ENCODE measurements at places on chromosomes 1 and 21.

GRCh38 chr1:212593821-212594251 lies 14.7 kb upstream of the ATF3 start:
- no peak for DNase-seq

- DNase-seq, result no peak
These were observed 37.6 kb upstream of the CTBS start for GRCh38 chr1:84611796-84612195.

- DNase-seq, result no peak
These were observed 4.2 kb upstream of the AQP10 start for GRCh38 chr1:154316704-154317103.

- DNase-seq, result no peak
These were observed 102.9 kb downstream of the FASLG start for GRCh38 chr1:172761581-172762486.

- DNase-seq, result no peak
These were observed 32.3 kb upstream of the PRDM2 start for GRCh38 chr1:13667691-13668090.

- DNase-seq, result no peak
These were observed 47.1 kb downstream of the GPR88 start for GRCh38 chr1:100584761-100585745.

- no peak for DNase-seq
These were observed 14.7 kb upstream of the KCNE1 start for GRCh38 chr21:34526618-34527290.

GRCh38 chr21:46443910-46444309 lies 14.8 kb upstream of the DIP2A start:
- DNase-seq, result no peak

DNA sequence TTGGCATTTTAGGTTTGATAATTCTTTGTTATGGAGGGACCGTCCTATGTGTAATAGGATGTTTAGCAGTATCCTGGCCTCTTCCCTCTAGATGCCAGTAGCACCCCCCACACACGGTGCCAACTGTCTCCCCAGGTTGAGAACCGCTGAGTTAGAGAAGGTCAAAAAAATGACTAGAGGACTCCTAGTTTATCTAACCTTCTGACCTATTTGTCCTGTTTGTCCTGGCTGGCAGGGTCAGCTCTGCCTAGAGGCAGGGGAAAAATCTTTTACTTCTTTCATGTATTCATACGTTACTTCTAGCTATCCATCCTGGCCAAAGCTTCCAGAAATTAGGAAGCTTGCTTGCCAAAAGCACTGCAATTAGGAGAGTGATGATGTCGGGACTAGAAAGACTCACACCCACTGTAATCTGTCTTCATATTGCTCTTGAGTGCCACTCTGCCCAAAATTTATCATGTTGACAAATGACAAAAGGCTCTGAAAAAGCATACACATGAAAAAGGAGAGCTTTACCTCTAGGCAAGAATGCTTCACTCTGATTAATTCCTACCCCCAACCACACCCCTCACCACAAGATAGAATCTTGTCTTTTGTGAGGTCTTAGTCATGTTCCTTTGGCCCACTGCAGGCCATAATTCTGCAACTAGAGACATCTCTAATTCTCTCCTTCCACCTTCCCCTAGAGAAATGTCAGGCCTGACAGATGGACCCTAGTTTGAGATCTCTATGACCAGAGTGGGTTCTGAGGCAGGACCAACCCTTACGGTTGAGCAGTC lies 14.4 kb upstream of the AKR1A1 start:
- no peak for DNase-seq

DNA sequence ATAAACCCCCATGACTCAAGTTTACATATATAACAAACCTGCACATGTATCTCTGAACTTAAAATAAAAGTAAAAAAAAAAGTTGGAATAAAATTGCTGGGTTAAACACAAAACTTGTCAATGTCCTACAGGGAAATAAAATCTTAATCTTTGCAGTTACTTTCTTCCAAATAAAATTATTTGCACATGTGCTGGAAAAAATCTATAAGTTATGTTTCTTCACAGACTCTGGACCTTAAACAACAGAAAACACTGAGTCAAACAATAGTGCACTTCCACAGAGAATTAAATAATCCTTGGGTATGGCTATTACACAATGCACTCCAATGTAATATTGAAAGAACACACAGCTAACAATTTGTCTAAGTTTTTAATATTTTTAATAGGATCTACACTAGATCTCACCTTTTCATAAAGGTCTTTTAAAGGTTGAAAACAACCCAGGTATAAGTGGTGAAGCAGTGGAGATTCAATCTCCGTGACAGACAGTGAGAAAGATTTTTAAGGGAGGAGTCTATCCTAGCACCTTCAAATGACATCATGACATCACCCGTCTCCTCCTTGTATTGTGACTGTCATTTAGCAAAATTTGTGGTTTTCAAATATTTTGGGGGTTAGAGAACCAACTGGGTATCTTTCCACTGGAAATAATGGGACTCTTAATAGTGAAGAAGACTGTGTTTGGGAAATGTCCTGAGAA lies 25.2 kb upstream of the FGGY start:
- DNase-seq, result no peak

- no peak for DNase-seq
These were observed 130.8 kb downstream of the HMCN1 start for GRCh38 chr1:185864889-185865517.

DNA sequence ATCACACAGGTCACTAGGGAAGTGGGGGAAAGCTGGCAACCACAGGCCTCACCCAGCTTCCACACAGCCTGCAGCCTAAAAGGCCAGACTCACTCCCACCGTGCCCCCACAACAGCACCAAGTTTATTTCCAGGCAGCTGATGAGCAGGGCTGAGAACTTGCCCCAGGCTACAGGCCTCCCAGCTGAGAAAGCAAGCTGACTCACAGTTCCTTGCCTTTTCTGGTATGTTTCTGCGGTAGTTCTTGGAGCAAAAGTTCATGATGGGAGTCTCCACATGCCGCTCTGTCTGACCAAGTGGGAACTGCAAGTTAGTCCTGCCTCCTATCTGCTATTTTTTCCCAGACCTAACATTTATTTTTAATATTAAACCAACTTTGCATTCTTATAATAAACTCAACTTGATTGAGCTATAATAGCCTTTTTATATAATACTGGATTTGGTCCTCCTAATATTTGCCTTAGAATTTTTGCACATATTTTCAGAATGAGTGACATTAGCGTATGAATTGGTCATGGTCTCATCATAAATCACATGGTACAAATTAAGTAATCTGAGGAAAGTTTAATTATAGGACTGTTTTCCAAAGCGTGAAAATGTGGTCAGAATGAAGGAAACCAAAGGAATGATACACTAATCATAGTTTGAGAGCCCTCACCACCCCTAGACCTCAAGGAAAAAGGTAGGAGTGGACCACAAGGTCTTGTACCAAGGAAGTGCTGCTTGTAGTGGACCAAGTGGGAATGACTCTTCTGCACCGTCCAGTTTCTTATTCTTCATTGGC lies 30.7 kb downstream of the RPAP2 start:
- DNase-seq, result no peak

DNA sequence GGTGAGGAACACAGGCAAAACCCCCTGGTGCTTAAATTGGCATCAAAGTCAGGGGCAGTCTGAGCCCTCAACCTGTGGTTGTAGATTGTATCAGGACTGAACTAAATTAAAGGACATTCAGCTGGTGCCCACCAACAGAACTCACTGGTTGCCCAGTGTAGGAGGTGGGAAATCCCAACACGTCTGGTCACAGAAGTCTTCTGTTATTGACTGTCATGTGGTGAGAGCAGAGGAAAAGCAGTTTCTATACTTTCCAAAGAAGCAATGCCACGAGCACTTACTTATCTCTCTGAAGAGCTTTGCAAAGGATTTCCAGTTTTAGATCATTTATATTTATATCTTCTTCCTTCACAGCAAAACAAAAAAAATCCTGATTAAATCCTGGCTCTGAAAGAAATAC lies 15.0 kb upstream of the ACTA1 start:
- no peak for DNase-seq

DNA sequence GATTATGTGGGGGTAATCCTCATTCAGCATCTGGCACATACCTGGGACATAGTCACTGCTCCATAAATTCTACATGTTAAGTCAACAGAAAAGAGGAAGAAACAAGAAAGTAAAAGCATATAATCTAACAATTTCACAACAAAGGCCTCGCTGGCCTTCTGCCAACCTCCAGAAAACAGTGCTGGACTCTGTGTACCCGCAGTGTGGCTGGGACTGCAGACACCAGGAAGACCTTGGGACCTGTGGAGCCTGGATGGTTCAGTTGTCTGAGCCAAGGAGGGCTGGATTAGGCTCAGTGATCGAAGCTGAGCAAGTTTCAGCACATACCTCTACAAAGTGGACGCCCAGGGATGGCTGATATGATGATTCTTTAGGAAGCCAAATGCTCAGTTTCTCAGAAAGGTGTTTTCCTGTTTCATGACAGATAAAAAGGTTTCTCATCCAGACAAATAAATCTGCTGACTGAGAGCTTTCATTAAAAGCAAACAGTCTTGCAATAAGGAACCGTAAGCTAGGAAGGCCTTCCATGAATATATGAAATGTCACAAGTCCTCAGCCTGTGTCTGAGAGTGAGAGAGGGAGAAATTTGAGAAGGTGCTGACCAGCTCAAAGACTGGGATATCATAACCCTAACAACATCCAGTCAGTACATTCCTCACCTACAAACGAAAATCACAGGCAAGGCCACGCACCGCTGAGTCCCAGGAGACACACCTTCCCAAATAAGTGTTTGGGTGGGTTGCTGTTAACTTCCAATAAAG lies 48.4 kb downstream of the CAPZB start:
- DNase-seq, result no peak

DNA sequence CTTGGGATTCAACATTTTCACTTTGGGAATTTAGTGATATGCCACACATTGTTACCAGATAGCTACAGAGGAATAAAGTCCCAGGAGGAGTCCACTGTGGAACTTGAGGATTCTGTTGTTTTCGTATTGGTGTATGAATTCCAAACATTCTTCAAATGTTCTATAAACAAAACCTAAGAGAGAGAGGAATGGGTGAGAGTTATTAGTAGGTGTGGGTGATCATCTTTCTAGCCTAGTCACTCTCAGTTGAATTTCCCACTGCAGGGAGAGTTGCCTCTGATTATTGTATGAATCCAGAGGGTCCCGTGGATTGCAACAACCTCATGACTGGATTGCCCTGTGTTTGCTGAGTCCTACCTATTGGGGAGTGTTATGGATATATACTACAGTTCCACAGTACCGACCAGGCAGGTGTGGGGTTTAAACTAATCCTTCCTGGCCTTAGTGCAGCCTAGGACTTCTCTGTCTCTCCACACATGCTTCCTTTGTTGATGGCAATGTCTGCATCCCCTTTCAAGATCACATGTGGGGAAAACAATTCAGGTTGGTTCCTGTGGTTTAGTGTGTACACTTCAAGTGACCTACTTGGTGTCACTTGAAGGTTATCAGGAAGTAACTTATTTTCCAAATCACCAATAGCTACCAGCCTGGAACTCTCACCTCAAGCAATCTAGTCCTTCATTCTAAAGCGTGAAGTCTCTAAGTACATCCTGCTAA lies 91.8 kb downstream of the ADCY10 start:
- DNase-seq, result no peak
